ENCODE measurements at places on chromosomes 7 and 10.
A peak's percentile ranks its signal among the peaks of the same experiment; 100 is the strongest.

DNA sequence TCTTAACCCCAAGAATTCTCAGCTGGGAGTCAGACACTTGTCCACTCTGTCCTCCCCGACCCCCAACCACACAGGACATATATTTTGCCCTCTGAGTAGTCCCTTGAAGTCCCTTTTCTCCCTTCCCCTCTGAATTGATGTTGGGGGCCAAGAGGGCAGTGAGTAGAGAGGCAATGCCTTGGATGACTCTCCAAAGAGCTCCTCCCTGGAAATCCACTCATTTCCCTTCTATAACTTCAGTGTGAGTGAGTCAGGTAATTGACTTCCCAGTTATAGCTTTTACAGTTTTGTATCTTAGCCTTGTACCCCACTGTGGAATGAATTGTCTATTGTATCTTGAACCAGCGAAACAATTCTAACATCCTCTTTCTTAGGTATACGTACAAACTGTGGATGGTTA, 9.2 kb upstream of the ODAD2 start:
- no peak for DNase-seq

DNA sequence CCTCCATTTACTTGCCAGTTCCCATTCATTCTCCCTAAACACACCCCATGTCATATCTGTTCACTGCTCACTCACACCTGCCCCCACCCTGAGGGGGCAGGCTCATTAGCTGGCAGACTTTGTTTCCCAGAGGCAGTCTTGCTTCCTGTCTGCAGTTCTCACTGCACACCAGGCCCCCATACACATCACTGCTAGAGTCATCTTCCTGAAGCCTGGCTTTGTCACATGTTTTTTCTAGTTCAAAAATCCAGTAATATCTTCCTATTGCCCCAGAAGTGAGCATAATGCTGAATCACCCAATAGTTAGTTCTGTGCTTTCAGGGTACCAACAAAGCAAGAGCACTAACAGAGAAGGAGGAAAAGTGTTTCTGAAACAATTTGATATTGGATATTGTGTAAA, 1.9 kb downstream of the LRRC72 start:
- DNase-seq: no peak

GRCh38 chr7:51521054-51521453, 204.4 kb upstream of the COBL start:
- no peak for DNase-seq

GRCh38 chr10:113477451-113477850, 75.4 kb upstream of the HABP2 start:
- DNase-seq: no peak

- peak; percentile 42 for DNase-seq
These were observed 160.0 kb upstream of the ANK3 start for GRCh38 chr10:60549686-60550085.

GRCh38 chr10:43122096-43122495, 16.1 kb upstream of the CSGALNACT2 start:
- DNase-seq: no peak

DNA sequence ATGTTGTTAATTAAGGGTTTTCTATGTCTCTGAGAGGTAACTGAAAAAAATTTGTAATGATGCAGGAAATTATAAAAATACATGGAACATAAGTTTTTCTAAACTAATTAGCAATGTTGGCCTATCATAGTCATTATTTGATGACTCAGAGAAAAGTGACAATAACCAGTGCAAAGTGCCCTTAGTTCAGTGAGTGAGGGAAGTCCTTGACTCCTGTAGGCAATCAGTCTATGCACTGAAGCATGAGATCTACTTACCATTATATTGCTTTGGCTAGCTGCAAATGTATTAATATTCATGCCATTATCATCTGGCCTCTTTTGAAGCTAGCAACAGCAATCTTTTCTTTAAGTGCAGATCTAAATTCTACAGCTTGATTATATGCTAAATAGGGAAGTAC, 40.6 kb downstream of the CCDC172 start:
- peak; percentile 66 for DNase-seq

DNA sequence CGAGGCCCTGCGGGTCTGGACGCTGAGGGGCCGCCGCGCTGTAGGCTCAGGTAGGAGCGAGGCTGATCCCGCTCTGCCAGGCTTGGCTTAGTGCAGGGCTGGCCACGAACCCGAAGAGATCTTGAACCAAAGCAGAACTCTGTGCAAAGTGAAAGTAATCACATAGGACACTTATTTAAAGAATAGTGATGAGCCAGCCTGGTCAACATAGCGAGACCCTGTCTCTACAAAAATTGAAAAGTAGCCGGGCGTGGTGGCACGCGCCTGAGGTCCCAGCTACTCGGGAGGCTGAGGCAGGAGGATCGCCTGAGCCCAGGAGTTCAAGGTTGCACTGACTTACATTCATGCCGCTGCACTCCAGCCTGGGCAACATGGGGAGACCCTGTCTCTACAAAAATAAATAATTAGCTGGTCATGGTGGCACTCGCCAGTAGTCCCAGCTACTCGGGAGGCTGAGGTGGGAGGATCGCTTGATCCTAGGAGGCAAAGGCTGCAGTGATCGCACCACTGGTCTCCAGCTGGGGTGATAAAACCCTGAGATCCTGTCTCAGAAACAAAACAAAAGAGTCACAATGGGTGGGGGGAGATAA, 541 bp downstream of the ZSCAN25 start:
- DNase-seq: no peak

DNA sequence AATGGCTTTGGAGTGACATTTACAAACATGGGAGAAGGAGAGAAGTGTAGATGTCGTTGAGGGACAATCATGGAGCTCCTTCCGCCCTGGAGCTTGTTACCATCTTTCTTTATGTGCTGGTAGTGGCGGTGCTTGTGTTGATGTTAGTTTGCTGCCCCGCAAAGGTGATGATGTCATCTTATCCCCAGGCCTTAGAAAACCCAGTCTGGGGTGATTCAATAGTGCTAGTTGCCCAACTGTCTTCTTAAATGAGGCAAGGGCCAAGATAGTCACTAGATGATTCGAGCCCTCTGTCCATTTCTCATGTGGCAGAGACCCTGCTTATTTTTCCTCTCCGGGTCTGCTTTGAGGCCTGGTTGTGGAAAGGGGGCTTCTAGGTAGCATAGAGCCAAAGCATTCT, 277.4 kb downstream of the CCSER2 start:
- no peak for DNase-seq

- DNase-seq: no peak
These were observed 29.0 kb downstream of the KAT6B start for GRCh38 chr10:74855439-74855838.

- no peak for DNase-seq
These were observed 123.6 kb downstream of the CXCL12 start for GRCh38 chr10:44261296-44261695.

DNA sequence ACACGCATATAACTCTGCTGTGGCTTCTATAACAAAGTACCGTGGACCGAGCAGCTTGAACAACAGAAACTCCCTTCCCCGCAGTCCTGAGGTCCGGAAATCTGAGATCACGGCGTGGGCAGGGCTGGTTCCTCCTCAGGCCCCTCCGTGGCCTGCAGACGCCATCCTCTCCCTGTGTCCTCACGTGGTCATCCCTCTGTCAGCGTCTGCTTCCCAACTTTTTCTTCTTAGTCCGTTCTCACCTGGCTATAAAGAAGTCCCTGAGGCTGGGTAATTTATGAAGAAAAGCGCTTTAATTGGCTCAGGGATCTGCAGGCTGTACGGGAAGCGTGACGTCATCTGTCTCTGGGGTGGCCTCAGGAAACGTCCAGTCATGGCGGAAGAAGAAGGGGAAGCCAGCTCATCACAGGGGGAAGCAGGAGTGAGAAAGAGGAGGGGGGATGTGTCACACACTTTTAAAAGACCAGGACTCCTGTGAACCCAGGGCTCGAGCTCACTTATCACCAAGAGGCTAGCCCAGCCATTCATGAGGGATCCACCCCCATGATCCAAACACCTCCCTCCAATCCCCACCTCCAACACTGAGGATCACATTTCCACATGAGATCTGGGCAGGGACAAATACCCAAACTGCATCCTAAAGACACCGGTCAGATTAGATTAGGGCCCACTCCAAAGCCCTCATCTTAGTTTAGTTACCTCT, 91.2 kb upstream of the INSIG1 start:
- no peak for DNase-seq

- no peak for DNase-seq
These were observed 61.3 kb downstream of the PIP4K2A start for GRCh38 chr10:22652988-22653481.

DNA sequence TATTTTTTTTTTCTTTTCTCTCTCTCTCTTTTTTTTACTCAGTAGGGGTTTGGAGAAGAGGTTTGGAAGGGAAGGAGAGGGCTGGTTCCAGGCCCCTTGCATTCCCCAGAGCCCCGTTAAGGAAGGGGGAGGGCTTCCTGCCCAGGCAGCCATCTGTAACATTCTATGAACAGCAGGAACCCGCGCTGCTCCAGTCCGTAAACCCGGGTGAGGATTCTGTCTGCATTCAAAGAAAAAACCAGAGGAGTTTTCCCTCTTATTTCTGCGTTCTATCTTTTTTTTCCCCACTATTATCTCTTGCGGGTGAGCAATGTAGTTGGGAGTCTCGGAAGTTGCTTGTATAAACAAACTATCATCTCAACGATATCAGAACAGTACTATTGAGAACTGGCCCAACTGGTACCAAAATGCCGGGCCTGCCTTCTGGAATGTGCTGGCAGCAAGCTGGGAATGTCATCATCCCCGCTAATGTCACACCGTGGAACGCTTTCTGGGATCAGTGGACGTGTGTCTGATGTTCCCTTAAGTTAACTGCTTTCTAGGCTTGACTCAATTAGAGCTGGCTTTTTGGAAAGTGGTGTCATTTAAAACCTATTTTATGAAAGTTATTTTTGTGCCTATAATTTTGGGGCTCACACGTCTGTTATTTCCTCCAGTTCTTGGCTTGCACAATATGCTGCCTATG, 153.1 kb upstream of the MEOX2 start:
- no peak for DNase-seq

DNA sequence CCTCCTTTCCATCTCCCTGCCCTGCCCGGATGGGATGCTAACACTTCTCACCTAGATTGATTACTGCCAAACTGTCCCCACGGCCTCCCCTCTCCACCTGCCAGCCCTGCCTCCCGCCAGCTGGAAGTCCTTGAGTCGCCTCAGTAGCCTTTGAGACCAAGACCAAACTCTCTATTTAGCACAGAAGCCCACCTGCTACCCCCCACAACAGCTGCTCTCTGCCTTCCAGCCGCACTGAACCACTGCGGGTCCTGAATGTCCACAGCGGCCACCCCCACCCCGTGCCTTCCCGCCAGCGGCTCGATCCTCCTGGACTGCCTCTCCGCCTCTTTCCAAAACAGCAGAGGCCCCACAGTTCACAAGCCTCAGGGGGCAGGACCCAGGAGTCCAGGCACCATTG, 39.0 kb downstream of the FKBP6 start:
- no peak for DNase-seq

GRCh38 chr10:132707776-132708171, 78.2 kb downstream of the NKX6-2 start:
- DNase-seq: no peak

GRCh38 chr7:29008590-29008989, 50.5 kb upstream of the TRIL start:
- DNase-seq: no peak

- DNase-seq: no peak
These were observed 20.8 kb downstream of the TSPAN14 start for GRCh38 chr10:80474941-80475340.

DNA sequence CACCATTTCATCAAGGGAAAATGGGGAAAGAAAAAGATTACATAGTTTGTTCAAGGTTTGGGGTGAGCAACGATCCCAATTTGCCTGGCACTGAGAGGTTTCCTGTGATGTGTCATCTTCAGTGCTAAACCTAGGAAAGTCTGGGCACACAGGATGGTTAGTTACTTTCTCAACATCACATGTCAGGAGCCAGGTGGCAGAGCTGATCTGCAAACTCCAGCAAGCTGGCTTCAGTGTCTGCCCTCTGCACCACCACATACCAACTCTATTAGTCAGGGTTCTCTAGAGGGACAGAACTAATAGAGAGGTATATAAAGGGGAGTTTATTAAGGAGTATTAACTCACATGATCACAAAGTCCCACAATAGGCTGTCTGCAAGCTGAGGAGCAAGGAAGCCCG, 11.3 kb downstream of the ADAM12 start:
- no peak for DNase-seq
